ENCODE measurements at places on chromosomes 11 and 22. TPM values are rescaled to one million over a fixed set of nuclear protein-coding genes. Genes with fewer than 3 reads are reported as not detected.
A peak's percentile ranks its signal among the peaks of the same experiment; 100 is the strongest.

Gene RIMBP3C
- 4.5 TPM for total RNA-seq

Gene MYEOV
- total RNA-seq: not detected

Gene TTC36
- 1.1 TPM for total RNA-seq

Gene ARHGEF17
- total RNA-seq: 0.23 TPM

DNA sequence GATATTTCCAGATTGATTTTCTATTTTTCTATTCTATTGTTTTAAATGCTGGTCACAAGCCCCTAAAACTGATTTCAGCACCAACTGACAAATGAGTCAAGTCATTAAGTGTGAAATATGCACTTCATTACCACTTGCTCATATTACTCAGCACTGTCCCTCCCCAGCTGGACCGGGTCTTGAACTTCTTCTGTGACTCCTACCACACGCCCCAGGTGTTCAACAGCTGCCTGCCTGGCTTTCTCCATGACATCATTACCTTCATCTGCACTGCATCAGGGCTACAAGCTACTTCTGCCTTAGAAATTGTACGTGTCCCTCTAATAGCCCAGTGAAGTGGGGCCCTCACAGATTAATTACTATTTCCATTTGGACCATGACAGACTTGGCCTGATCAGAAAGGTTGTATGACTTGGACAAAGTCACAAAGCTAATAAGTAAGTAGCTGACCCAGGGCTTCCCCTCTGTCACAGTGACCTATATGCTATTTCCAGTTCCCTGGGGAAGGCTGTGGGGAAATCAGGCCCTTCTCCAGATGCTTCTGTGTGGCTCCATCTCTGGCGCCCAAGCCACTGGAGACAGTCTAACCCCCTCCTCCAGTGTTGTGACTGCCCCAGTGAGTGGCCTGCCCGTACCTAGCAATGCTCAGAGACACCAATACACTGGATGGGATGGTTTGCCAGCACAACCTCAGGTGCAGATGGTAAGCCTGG is 18.1 kb downstream of the TBC1D10A start:
- DNase-seq: no peak
- no peaks in the 10 kb centered on the region for H3K36me3 ChIP-seq
- H3K4me1 ChIP-seq: peaks cover 99% of the 10 kb centered on the region
- no peak overlapping the region for H3K4me3 ChIP-seq
- H3K27me3 ChIP-seq: no peaks in the 10 kb centered on the region

GRCh38 chr11:7239877-7240276 is 11.8 kb upstream of the SYT9 start:
- no peak overlapping the region for H3K27ac ChIP-seq
- H3K4me3 ChIP-seq: no peak overlapping the region
- H3K4me1 ChIP-seq: no peaks in the 10 kb centered on the region
- H3K27me3 ChIP-seq: no peaks in the 10 kb centered on the region
- DNase-seq: no peak

DNA sequence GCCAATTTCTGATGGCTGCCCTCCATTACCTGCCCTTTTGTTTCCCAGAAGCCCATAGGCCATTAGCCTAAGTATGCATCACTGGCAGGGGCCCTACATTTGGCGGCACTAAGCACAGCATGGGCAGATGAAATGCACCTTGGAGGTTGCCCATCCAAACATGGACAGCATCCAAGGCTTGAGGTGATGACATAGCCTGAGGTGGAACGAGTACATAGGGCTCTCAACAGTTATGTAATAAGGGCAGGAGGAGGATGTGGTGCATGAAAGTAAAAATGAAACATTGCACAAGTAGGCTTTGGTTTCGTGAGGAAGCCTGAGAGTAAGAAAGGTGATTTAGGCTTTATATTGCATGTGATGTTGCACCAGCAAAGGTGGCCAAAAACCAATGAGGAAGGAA is 148.1 kb downstream of the FAM76B start:
- H3K27ac ChIP-seq: peak overlapping the region; percentile 11
- H3K4me3 ChIP-seq: no peak overlapping the region
- H3K36me3 ChIP-seq: no peaks in the 10 kb centered on the region
- no peaks in the 10 kb centered on the region for H3K27me3 ChIP-seq
- peak; percentile 50 for DNase-seq

GRCh38 chr11:101264306-101264705 is 134.7 kb upstream of the PGR start:
- H3K27ac ChIP-seq: no peak overlapping the region
- no peak for DNase-seq
- H3K4me3 ChIP-seq: no peak overlapping the region
- H3K36me3 ChIP-seq: no peaks in the 10 kb centered on the region

- no peaks in the 10 kb centered on the region for H3K27me3 ChIP-seq
- no peaks in the 10 kb centered on the region for H3K36me3 ChIP-seq
Observed at GRCh38 chr11:61694602-61694939, 14.4 kb downstream of the DAGLA start.

DNA sequence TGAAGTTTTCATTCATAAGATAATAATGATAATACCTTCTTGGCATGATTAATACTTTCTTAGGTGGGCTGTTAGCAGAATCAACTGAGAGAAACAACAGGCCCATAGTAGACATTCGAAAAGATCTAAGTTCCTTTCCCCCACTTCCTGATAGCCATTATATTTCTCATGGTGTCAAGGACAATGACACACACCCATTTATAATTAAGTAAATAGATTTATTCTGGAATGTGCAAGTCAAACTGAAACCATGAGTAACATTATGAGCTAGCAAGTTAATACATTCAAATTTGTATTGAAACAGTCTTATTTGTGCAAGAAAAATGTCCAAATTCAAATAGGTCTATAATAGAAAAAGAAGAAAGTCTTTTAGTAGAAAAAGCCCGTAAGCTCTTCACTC is 301.1 kb downstream of the GUCY1A2 start:
- H3K27ac ChIP-seq: no peak overlapping the region
- H3K4me1 ChIP-seq: no peaks in the 10 kb centered on the region
- H3K4me3 ChIP-seq: no peak overlapping the region
- no peaks in the 10 kb centered on the region for H3K36me3 ChIP-seq
- H3K27me3 ChIP-seq: no peaks in the 10 kb centered on the region
- no peak for DNase-seq

- no peaks in the 10 kb centered on the region for H3K27me3 ChIP-seq
- peak; percentile 19 for DNase-seq
- H3K4me3 ChIP-seq: no peak overlapping the region
- H3K4me1 ChIP-seq: no peaks in the 10 kb centered on the region
Observed at GRCh38 chr11:20110908-20111669, 49.2 kb downstream of the DBX1 start.

DNA sequence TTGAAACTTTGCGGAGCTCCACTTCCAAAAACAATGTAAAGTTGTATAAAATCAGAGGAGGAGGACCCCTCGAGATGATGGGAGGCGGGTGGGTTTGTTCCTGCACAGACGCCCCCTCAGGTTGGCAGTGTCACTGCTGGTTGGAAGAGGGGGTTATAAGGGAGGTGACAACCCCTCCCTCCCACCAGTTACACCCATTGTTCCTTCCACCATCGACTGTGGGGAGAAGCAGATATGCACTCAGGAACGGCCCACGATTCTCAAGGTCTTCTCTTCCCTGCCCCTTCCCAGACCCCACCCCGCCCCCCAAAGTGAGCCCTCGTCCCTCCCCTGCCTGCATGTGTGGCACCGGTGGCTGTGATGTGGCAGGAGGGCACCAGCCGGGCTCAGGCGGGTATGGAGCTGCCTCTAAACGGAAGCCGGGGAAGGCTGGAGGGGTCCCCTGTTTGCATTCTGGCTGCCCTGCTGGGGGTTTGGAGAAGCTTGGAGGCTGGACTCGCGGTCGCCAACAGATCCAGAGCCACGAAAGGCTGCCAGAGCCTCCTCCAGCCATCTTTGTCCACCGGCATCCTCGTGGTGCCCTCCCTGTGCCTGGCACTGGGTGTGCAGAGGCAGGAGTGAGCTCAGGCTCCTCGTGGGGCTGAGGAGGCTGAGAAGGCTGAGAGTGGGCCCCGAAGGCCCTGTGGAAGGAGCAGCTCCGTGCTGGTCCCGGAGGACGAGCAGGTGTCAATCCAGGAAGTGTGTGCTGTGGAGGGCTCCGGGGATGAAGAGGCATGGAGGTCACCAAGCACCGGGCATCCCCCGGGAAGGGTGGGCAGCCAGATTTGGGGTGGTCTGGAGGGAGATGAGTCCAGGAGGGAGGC is 778 bp downstream of the KDELR3 start:
- no peak overlapping the region for H3K27ac ChIP-seq
- no peaks in the 10 kb centered on the region for H3K36me3 ChIP-seq
- peaks cover 9% of the 10 kb centered on the region for H3K27me3 ChIP-seq
- H3K4me3 ChIP-seq: peak overlapping the region; percentile 38

DNA sequence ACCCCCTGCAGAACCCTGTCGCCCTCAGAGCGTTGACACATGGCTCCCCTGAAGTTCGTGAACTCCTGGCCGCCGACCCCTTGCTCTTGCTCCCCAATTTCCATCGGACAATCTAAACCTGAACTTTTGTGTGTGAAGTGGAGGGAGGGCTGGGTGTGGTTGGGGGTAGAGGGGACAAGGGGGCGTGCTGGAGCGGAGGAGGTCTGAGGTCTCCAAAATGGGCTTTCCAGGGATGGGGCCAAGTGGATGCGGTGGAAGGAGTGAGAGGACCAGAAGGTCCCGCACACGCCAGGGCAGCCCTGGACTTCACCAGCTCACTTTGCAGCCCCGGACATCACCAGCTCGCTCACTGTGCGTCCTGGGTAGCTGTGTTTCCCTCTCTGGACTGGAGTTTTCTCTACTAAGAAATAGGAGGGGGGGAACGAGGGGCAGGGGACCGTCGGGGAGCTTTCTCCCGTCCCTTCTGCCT is 18.6 kb downstream of the CREB3L1 start:
- H3K36me3 ChIP-seq: no peaks in the 10 kb centered on the region
- H3K27ac ChIP-seq: no peak overlapping the region
- DNase-seq: no peak
- H3K4me1 ChIP-seq: peaks cover 10% of the 10 kb centered on the region

DNA sequence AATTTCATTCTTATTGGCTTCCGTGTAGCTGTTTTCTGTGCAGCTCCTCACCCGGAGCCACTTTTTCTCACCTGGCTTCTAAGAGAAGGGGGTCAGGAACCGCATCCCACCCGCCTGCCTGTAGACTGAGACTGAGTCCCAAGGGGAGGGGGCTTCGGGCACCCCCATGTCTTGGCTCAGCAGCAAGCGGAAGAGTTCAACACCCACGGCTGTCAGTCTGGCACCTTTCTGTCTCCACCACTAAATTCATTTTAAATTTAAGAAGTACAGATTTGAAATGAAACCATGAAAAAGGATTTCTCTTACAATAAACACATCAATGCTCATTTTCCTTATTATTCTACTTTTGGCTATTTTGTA is 66.7 kb downstream of the EFCAB6 start:
- H3K27ac ChIP-seq: no peak overlapping the region
- H3K4me1 ChIP-seq: no peaks in the 10 kb centered on the region
- no peaks in the 10 kb centered on the region for H3K36me3 ChIP-seq
- no peak overlapping the region for H3K4me3 ChIP-seq

DNA sequence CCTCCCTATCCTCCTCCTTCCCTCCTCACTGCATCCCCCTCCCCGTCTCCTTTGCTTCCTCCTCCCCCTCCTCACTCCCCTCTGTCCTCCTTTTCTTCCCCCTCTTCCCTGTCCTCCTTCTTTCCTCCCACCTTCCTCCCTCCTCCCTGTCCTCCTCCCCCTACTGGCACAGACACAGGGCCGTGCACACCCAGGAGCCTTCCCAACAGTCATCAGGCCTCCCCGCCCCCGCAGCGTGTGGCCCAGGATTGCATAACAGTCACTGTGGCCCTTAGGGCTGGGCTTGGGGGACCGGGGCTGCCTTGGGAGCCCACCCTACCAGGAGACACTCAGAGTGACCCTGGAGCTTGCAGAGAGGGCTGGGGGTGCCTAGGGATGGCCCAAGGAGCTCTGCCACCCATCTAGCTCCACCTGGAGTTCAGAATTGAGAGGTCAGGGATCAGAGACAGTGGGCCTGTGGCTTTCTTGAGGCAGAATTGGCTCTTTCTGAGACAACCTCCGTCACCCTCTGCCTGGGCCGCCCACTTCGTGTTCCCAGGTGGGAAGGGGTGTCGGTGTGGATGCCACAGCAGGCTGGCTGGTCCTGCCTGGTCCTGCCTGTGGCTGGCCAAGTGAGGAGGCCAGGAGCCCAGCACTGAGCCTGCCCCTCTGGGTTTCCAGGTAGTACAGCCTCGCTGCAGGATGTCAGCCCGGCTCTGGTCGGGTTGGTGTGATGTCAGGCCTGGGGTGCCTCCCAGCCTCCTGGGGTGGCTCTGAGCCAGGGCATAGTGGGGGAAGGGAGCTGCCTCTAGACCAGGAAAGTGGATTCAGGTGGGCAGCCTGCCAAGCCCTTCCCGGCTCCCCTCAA is 1.6 kb downstream of the SPI1 start:
- H3K36me3 ChIP-seq: no peaks in the 10 kb centered on the region
- H3K27ac ChIP-seq: no peak overlapping the region
- H3K4me1 ChIP-seq: peaks cover 7% of the 10 kb centered on the region
- H3K4me3 ChIP-seq: no peak overlapping the region
- no peak for DNase-seq
- H3K27me3 ChIP-seq: no peaks in the 10 kb centered on the region

DNA sequence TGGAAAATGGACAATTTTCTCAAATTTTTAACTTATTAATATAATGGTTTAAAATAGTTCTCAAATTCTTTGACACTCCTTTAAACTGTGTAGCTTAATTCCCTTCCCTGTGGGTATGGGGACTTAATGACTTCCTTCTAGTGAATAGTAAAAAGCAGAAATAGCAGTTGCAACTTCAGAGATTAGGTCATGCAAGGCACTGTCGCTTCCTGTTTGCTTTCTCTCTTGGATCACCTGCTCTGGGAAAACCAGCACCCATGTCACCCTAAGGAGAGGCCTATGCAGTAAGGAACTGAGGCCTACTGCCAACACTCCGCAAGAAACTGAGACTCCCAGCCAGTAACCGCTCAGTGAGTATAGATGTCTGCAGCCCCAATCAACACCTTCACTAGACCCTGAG is 5.5 kb upstream of the PANX3 start:
- DNase-seq: no peak
- no peaks in the 10 kb centered on the region for H3K27me3 ChIP-seq
- no peak overlapping the region for H3K27ac ChIP-seq

DNA sequence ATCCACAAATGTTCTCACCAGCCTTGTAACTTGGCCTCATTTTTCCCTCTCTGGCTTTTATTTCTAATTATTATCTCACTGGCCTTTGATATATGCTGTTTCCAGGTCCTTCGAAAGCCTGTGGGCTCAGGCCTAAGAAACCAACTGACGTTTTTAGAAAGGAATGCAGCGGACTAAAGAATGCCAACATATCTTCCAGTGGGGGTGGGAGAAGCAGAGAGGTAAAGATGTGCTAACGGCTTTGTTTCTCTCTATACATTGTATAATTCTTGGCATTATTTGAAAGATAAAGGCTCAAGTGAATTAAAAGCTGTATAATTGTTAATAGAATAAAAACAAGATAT is 28.2 kb downstream of the OR6Q1 start:
- no peak for DNase-seq
- H3K27me3 ChIP-seq: no peaks in the 10 kb centered on the region
- no peaks in the 10 kb centered on the region for H3K4me1 ChIP-seq
- H3K36me3 ChIP-seq: no peaks in the 10 kb centered on the region
- H3K4me3 ChIP-seq: no peak overlapping the region

GRCh38 chr11:77214557-77214956 is 86.5 kb downstream of the MYO7A start:
- no peaks in the 10 kb centered on the region for H3K27me3 ChIP-seq
- H3K4me3 ChIP-seq: no peak overlapping the region
- H3K27ac ChIP-seq: no peak overlapping the region
- no peaks in the 10 kb centered on the region for H3K4me1 ChIP-seq
- no peak for DNase-seq

- H3K27me3 ChIP-seq: no peaks in the 10 kb centered on the region
- H3K4me1 ChIP-seq: peaks cover 7% of the 10 kb centered on the region
- no peak overlapping the region for H3K27ac ChIP-seq
- H3K4me3 ChIP-seq: no peak overlapping the region
Observed at GRCh38 chr11:35717520-35717919, 54.9 kb downstream of the TRIM44 start.

Measured in CD4-positive, alpha-beta memory T cell (primary cell).